ENCODE measurements at places on chromosomes 5 and 9. TPM values are rescaled to one million over a fixed set of nuclear protein-coding genes. Genes with fewer than 3 reads are reported as not detected.

EPB41L4B gene
- 9.5 TPM for total RNA-seq

ELAVL2 gene
- not detected for total RNA-seq

MEIKIN gene
- not detected for total RNA-seq

EGFLAM gene
- not detected for total RNA-seq

CNTLN gene
- 6.1 TPM for total RNA-seq

PLK2 gene
- total RNA-seq = 95.9 TPM

CEMIP2 gene
- total RNA-seq = 62.1 TPM

EGR1 gene
- total RNA-seq = 12.5 TPM

CAPSL gene
- total RNA-seq = not detected

SEMA6A gene
- 0.21 TPM for total RNA-seq

IL9 gene
- not detected for total RNA-seq

RASEF gene
- total RNA-seq = 8.6 TPM

ZNF474 gene
- total RNA-seq = 0.22 TPM

OSMR gene
- total RNA-seq = 76.1 TPM

TICAM2 gene
- 1.0 TPM for total RNA-seq

TAF11L4 gene
- total RNA-seq = not detected

KIF3A gene
- total RNA-seq = 8.3 TPM

SNCAIP gene
- total RNA-seq = 0.05 TPM

SURF6 gene
- total RNA-seq = 26.2 TPM

CAMK4 gene
- 0.09 TPM for total RNA-seq

SCAMP1 gene
- total RNA-seq = 25.7 TPM

AMBP gene
- 9.8 TPM for total RNA-seq

LCN1 gene
- not detected for total RNA-seq

TLR4 gene
- 0.34 TPM for total RNA-seq

OTULINL gene
- total RNA-seq = 4.9 TPM

TLX3 gene
- not detected for total RNA-seq

F2RL1 gene
- 332 TPM for total RNA-seq

PFN3 gene
- not detected for total RNA-seq

ROPN1L gene
- total RNA-seq = 2.2 TPM

PCDHGC3 gene
- total RNA-seq = 6.3 TPM

SPATA31D4 gene
- not detected for total RNA-seq

SLC46A2 gene
- not detected for total RNA-seq

TOR1B gene
- 21.0 TPM for total RNA-seq

MED7 gene
- total RNA-seq = 14.5 TPM

CCL21 gene
- total RNA-seq = not detected
